Activated naive CD8-positive, alpha-beta T cell treated with anti-CD3 and anti-CD28 coated beads, Interleukin-2, amount 50 U/mL, for 24 hours (primary cell): ENCODE measurements at places on chromosomes 7 and 10.

- H3K27ac ChIP-seq, result no peak overlapping the region
- peaks cover 5% of the 10 kb centered on the region for H3K4me1 ChIP-seq
- no peak for DNase-seq
- no peak overlapping the region for H3K4me3 ChIP-seq
- no peaks in the 10 kb centered on the region for H3K36me3 ChIP-seq
Observed at GRCh38 chr10:124086097-124086710, 7.2 kb downstream of the CHST15 start.

GRCh38 chr7:135842446-135843179, 94.0 kb upstream of the FAM180A start:
- no peak overlapping the region for H3K27ac ChIP-seq
- DNase-seq, result no peak
- peaks cover 4% of the 10 kb centered on the region for H3K4me1 ChIP-seq
- no peaks in the 10 kb centered on the region for H3K36me3 ChIP-seq
- H3K27me3 ChIP-seq, result no peaks in the 10 kb centered on the region

GRCh38 chr10:70541736-70542564, 60.6 kb downstream of the PRF1 start:
- H3K4me3 ChIP-seq, result no peak overlapping the region
- no peak for DNase-seq
- no peaks in the 10 kb centered on the region for H3K27me3 ChIP-seq
- no peaks in the 10 kb centered on the region for H3K4me1 ChIP-seq

GRCh38 chr7:46414946-46415345, 493.9 kb upstream of the IGFBP3 start:
- no peak overlapping the region for H3K27ac ChIP-seq
- no peaks in the 10 kb centered on the region for H3K36me3 ChIP-seq
- no peaks in the 10 kb centered on the region for H3K4me1 ChIP-seq
- no peak overlapping the region for H3K4me3 ChIP-seq

DNA sequence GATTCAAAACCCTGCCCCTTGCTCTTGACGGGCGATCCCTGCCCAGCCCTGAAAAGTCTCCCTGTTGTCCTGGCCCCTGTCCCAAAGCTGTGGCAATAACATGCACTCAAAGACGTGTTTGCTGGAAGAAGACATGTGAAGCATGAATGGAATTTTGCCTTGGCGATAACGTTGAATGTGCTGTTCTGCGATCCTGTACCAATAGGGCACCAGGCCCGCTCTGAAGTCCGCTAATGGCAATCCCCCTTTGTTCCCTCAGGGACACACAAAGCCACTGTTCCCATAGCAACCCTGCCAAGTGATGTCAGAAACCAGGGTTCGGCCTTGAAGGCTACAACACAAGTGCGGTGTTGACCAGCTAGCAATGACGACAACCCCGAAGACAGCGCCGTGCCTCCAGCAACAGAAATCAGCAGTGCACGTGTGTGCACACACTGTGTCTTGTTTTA, 284.6 kb downstream of the KLF6 start:
- no peaks in the 10 kb centered on the region for H3K36me3 ChIP-seq
- no peak for DNase-seq
- no peaks in the 10 kb centered on the region for H3K4me1 ChIP-seq
- no peak overlapping the region for H3K27ac ChIP-seq

- no peaks in the 10 kb centered on the region for H3K27me3 ChIP-seq
- no peak for DNase-seq
- H3K4me1 ChIP-seq, result no peaks in the 10 kb centered on the region
- H3K4me3 ChIP-seq, result no peak overlapping the region
- H3K27ac ChIP-seq, result no peak overlapping the region
Observed at GRCh38 chr10:76242956-76243355, 811.5 kb downstream of the LRMDA start.

GRCh38 chr7:52689912-52690311, 345.5 kb upstream of the POM121L12 start:
- no peak for DNase-seq
- no peak overlapping the region for H3K4me3 ChIP-seq
- no peak overlapping the region for H3K27ac ChIP-seq

- H3K4me3 ChIP-seq, result no peak overlapping the region
- no peaks in the 10 kb centered on the region for H3K27me3 ChIP-seq
- H3K36me3 ChIP-seq, result no peaks in the 10 kb centered on the region
- no peaks in the 10 kb centered on the region for H3K4me1 ChIP-seq
Observed at GRCh38 chr7:33790746-33791145, 114.6 kb upstream of the BMPER start.

GRCh38 chr10:119665901-119666708, 14.9 kb downstream of the BAG3 start:
- DNase-seq, result no peak
- H3K36me3 ChIP-seq, result peaks cover 8% of the 10 kb centered on the region
- no peak overlapping the region for H3K4me3 ChIP-seq
- H3K4me1 ChIP-seq, result peaks cover 29% of the 10 kb centered on the region
- no peaks in the 10 kb centered on the region for H3K27me3 ChIP-seq
